ENCODE measurements at places on chromosomes 11 and 22. TPM values are rescaled to one million over a fixed set of nuclear protein-coding genes. Genes with fewer than 3 reads are reported as not detected.

DNA sequence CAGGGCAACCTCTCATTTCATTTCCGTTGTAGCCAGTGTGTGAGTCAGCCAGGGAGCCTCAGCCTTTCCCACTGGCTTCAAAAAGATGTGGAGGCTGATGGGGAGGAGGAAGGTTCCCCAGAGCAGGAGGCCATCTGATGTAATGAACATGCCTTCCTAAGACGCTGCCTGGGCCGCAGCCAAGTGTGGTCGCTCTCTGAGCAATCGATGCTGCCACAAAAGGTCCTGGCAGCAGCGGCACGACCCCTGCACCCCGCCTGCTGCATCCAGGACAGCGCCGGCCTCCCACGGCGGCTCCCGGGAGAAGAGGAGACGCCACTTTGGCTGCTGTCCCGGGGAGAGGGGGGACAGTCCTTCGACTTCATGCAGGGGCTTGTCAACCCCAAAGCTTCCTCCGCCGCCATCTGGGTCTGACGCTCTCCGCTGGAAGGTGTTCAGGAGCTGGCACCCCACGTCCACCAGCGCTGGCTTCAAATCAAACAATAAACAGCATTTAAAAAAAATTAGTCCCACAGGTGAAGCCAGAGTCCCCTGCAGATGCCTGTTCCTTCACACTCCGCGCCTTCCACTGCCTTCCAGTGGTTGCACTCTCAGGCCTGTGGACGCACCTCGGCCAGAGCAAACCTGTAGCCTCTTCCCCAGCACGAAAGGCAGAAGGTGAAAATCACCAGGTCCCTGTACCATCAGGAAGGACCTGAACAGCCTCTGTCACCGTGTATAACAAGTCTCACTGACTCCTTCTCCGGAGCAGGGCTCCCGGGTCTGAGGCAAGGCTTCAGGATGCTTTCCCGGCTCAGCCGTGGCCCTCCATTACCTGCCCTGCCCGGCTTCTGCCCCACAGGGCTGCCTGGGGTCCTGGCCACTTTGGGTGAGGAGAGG lies 930.7 kb downstream of the BRD1 start:
- H3K27me3 ChIP-seq: no peaks in the 10 kb centered on the region
- H3K4me1 ChIP-seq: no peaks in the 10 kb centered on the region
- H3K27ac ChIP-seq: no peak overlapping the region
- DNase-seq: no peak
- H3K36me3 ChIP-seq: no peaks in the 10 kb centered on the region

DNA sequence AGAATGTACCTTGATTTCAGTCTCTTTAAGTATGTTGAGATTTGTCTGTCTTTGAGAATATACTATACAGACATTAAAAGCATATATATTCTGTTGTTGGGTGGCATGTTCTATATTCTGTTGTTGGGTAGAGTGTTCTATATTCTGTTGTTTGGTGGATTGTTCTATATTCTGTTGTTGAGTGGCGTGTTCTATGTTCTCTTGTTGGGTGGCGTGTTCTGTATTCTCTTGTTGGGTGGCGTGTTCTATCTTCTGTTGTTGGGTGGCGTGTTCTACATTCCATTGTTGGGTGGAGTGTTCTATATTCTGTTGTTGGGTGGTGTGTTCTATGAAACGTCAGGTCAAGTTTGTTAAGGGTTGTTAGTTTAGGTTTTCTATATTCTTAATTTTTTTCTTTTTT lies 27.1 kb upstream of the CTTN start:
- H3K4me3 ChIP-seq: no peak overlapping the region
- H3K4me1 ChIP-seq: no peaks in the 10 kb centered on the region
- no peaks in the 10 kb centered on the region for H3K36me3 ChIP-seq
- H3K27ac ChIP-seq: no peak overlapping the region

DNA sequence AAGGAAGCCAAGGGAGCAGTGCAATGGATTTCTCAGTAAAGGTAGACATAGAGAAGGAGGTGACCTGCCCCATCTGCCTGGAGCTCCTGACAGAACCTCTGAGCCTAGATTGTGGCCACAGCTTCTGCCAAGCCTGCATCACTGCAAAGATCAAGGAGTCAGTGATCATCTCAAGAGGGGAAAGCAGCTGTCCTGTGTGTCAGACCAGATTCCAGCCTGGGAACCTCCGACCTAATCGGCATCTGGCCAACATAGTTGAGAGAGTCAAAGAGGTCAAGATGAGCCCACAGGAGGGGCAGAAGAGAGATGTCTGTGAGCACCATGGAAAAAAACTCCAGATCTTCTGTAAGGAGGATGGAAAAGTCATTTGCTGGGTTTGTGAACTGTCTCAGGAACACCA lies 6.6 kb downstream of the TRIM22 start:
- H3K4me3 ChIP-seq: no peak overlapping the region
- DNase-seq: no peak
- no peaks in the 10 kb centered on the region for H3K36me3 ChIP-seq
- H3K4me1 ChIP-seq: no peaks in the 10 kb centered on the region
- H3K27ac ChIP-seq: no peak overlapping the region

GRCh38 chr22:36425977-36426523 lies 38.3 kb upstream of the MYH9 start:
- H3K27ac ChIP-seq: peak overlapping the region; percentile 5
- no peaks in the 10 kb centered on the region for H3K36me3 ChIP-seq
- no peak for DNase-seq
- no peak overlapping the region for H3K4me3 ChIP-seq
- no peaks in the 10 kb centered on the region for H3K4me1 ChIP-seq

- H3K27me3 ChIP-seq: no peaks in the 10 kb centered on the region
- H3K27ac ChIP-seq: no peak within 1 kb of the TSS
- no peak within 1 kb of the TSS for H3K4me3 ChIP-seq
- DNase-seq: peak; percentile 87
Observed at GRCh38 chr22:22558972-22559603, at the start of gene PRAME. Gene PRAME (minus strand): TSS chr22:22559265. CDS start chr22:22556832, 2,433 bp downstream.

- H3K4me1 ChIP-seq: no peaks in the 10 kb centered on the region
- DNase-seq: no peak
- H3K27ac ChIP-seq: no peak overlapping the region
- no peaks in the 10 kb centered on the region for H3K27me3 ChIP-seq
- H3K4me3 ChIP-seq: no peak overlapping the region
Observed at GRCh38 chr11:131601586-131601985, 231.2 kb downstream of the NTM start.

DNA sequence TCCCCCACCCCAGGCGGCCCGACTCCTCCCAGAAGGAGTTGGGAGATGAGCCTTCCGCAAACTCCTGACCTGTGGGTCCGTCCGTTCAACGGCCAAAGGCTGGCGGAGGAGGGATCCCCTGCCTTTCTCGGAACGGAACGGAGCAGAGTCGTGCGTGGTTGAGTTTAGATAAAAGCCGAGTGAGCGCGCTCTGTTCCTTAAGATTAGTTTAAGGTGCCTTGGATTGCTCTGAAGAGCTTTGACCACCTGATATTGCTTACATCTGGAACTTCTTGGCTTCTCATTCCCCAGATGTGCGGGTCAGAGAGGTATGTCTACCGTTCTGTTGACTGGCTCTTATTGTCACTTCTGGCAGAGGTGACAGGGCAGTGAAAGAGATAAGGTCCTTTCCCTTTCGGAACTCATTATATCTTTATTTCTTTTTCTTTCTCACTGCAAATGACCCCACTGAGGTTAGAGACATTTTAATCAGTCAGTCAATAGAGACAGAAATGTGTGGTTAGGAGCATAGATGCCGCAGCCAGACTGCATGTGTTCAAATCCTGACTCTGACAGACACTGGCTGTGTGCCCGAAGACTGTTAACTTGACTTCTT lies at the start of gene TRIM6:
TRIM6 (plus strand) TSS at position 31 of the 595 bp plus-strand sequence; CDS start at position 292, 261 bp downstream.
- peak within 1 kb of the TSS; percentile 29 for H3K4me3 ChIP-seq
- peak; percentile 70 for DNase-seq
- H3K36me3 ChIP-seq: no peaks in the 10 kb centered on the region
- no peaks in the 10 kb centered on the region for H3K27me3 ChIP-seq
- no peak within 1 kb of the TSS for H3K27ac ChIP-seq

Gene DDTL
- total RNA-seq: 9.9 TPM

- no peak overlapping the region for H3K4me3 ChIP-seq
- no peak for DNase-seq
- no peaks in the 10 kb centered on the region for H3K4me1 ChIP-seq
- no peaks in the 10 kb centered on the region for H3K36me3 ChIP-seq
- no peak overlapping the region for H3K27ac ChIP-seq
- no peaks in the 10 kb centered on the region for H3K27me3 ChIP-seq
Observed at GRCh38 chr11:95429376-95429907, 198.4 kb upstream of the SESN3 start.

Gene NCF4
- 4.4 TPM for total RNA-seq

DNA sequence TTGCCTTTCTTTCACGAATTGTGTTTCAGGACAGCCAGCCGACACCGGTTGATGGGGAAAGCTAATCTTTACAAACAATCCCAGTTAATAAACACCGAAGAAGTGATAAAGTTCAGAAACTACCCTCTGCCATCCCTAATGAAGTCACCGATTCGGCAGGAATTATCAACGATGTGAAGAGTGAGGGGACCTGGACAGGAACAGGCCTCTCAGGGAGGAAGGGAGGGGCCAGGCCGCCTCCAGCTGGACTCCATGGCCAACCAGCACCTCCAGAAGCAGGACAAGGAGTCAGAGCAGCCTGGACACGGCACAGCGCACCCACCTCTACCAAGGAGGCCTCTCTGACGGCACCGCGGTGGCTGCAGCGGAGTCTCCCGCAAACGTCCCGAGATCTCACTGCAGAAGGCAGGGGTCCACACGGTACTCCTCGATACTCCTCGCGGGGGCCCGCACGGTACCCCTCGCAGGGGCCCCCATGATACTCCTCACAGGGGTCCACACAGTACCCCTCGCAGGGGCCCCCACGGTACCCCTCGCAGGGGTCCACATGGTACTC lies 3.9 kb downstream of the TOLLIP start:
- H3K27ac ChIP-seq: peak overlapping the region; percentile 74
- no peak overlapping the region for H3K4me3 ChIP-seq
- no peaks in the 10 kb centered on the region for H3K27me3 ChIP-seq
- H3K4me1 ChIP-seq: peaks cover 32% of the 10 kb centered on the region
- peak; percentile 46 for DNase-seq

Gene PPP2R1B
- 51.8 TPM for total RNA-seq

Gene BLID
- total RNA-seq: not detected

DNA sequence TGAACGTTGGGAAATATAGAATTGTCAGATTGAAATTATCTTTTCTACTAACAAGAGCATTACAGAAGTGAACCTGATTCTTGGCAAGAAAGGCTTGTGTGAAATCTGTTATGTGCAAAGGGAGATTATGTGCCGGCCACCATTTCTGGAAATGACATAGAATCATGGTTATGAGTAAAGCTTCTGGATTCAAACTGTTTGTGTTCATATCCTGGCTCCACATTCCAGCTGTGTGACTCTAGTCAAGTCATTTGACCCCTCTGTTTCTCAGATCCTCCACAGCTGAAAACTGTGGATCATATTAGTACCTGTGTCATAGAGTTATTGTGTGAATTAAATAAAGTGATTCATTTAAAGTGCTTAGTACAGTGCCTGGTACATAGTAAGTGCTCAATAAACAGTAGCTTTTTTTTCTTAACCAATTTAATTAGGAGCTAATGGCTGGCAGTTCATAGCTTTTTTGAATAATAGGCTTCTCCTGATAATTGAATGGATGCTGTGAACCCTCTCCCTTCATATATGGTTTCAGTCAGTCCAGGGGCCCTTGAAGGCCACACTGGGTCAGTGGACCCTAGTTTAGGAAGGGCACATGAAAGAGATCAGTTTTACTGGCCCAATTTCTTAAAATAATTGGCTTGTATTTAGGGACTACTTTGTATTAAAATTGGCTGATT lies 34.6 kb downstream of the EHF start:
- no peaks in the 10 kb centered on the region for H3K27me3 ChIP-seq
- no peak for DNase-seq
- H3K27ac ChIP-seq: no peak overlapping the region
- peaks cover 42% of the 10 kb centered on the region for H3K36me3 ChIP-seq

Gene MTA2
- 58.3 TPM for total RNA-seq

GRCh38 chr11:92152245-92152644 lies 72.4 kb upstream of the FAT3 start:
- no peaks in the 10 kb centered on the region for H3K27me3 ChIP-seq
- no peaks in the 10 kb centered on the region for H3K36me3 ChIP-seq
- H3K27ac ChIP-seq: no peak overlapping the region
- no peak overlapping the region for H3K4me3 ChIP-seq

- no peaks in the 10 kb centered on the region for H3K4me1 ChIP-seq
- DNase-seq: no peak
- no peaks in the 10 kb centered on the region for H3K27me3 ChIP-seq
- no peak overlapping the region for H3K4me3 ChIP-seq
- no peak overlapping the region for H3K27ac ChIP-seq
- H3K36me3 ChIP-seq: no peaks in the 10 kb centered on the region
Observed at GRCh38 chr11:63478896-63479295, 12.1 kb downstream of the PLAAT5 start.

GRCh38 chr22:48440673-48441552 lies 1386.8 kb downstream of the BRD1 start:
- no peaks in the 10 kb centered on the region for H3K27me3 ChIP-seq
- no peak overlapping the region for H3K4me3 ChIP-seq
- H3K27ac ChIP-seq: no peak overlapping the region
- no peaks in the 10 kb centered on the region for H3K36me3 ChIP-seq

DNA sequence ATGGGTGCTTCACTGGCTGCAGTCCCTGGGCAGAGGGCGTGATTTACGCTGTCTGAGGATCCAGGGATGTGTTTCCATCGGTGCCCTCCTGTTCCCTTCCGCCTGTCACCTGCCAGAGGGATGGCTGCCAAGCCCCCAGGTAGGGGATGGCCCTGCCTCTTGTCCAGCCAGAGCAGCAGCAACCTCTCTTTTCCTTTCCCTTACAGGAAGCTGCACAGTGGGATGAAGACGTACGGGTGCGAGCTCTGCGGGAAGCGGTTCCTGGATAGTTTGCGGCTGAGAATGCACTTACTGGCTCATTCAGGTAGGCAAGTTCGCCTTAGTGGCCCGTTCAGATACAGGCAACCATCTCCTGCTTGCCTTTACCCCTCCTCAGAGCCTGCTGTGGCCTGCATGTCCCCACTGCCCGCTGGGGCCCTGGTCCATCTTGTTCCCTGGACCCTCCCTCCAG lies 96.6 kb downstream of the ZBTB16 start:
- peak overlapping the region; percentile 50 for H3K27ac ChIP-seq
- H3K27me3 ChIP-seq: no peaks in the 10 kb centered on the region
- H3K4me3 ChIP-seq: no peak overlapping the region

All from Peyer's patch (tissue), 4 donors.